ENCODE measurements at places on chromosomes 12 and 14. TPM values are rescaled to one million over a fixed set of nuclear protein-coding genes. Genes with fewer than 3 reads are reported as not detected.

DNA sequence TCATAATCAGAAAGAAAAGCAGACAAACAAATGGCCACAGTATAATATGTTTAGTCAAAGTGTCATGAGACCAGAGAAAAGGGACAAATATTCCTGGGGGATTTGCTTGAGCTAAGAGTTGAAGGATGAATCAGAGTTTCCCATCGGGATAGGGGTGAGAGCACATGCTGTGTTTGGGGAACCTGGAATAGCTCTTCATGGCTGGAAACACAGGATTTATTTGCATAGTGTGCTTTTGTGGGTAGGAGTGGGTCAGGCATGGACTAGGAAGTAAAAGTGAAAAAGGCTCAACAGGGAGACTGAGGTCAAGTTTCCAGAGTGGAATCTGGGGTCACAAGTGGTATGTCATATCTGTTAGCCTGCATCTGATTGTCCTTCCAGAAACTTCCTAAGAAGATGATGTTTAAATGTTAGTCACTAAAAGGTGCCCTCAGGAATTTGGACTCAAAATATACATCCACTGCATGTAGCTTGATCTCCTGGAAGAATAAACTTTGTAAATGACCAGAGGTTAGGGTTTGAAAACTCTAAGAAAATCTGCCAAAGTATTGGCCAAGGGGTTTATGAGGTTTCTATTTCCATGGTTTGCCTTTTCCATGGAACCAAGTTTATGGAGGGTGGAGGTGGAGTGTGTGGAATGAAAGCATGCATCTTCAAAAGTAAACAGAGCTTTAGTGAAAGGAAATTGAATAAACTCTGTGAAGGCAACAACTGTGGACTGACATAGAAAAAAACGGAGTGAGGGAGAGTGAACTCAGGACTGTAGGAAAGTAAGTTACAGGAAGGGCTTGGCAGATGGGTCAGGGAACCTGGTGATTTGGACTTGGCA, 344.6 kb downstream of the C12orf75 start:
- DNase-seq, result no peak

Gene KLHL33
- 0.45 TPM for polyA plus RNA-seq

DNA sequence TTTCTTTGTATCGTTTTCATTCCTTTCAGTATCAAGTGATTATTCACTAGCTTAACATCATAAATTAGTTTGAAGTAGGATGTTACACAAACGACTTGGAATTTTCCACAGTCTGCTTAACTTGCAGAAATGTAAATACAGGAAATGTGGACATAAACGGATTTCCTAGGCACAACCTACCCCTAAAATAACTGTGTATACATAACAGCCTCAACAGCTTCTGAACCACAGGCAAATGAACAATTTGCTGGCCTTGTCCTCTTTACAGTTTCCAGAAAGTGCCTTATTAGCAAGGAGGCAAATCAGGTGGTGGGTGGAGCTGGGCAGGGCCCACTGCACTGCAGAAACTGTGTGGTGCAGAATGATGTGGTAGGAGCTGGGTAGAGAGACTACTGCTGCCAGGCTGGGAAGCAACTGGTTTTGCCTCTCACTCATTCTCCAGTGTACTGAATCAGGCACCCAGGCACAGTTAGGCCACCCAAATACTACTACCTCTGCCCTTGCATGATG, 14.1 kb downstream of the DRAM1 start:
- no peak for DNase-seq

GRCh38 chr12:11026118-11026517, 3.7 kb upstream of the TAS2R19 start:
- no peak for DNase-seq

Gene KRT7
- 35.1 TPM for polyA plus RNA-seq

GRCh38 chr12:67517181-67517887, 131.2 kb upstream of the DYRK2 start:
- DNase-seq, result no peak

DNA sequence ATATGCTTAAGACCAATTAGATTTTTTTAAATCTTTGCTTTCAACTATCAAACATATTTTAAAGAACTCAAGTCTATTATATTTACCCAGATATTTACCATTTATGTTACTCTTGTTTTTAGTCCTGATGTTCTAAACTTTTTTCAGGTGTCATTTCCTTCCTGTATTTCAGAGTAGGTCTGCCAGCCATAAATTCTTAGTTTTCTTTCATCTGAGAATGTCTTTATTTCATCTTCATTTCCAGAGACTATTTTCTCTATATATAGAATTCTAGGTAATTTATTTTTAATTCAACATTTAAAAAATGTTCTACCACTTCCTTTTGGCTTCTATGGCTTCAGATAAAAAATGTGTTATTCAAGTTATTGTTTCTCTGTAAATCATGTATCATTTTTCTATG, 218.2 kb upstream of the AMIGO2 start:
- DNase-seq, result no peak

- DNase-seq, result no peak
Observed at GRCh38 chr14:95011445-95012006, 145.8 kb downstream of the DICER1 start.

Gene OXA1L
- polyA plus RNA-seq, result 140 TPM

Gene BICDL1
- polyA plus RNA-seq, result 36.2 TPM

Data from right renal cortex interstitium (tissue), 3 donors.